Lung (tissue), 17 donors: ENCODE measurements at places on chromosomes 6 and 20. TPM values are rescaled to one million over a fixed set of nuclear protein-coding genes. Genes with fewer than 3 reads are reported as not detected.

EYA4 gene
- polyA plus RNA-seq, result 0.87 TPM

GRCh38 chr6:91816335-91816734 lies 1229.5 kb upstream of the MAP3K7 start:
- DNase-seq, result no peak

PROCR gene
- 14.4 TPM for polyA plus RNA-seq

DNA sequence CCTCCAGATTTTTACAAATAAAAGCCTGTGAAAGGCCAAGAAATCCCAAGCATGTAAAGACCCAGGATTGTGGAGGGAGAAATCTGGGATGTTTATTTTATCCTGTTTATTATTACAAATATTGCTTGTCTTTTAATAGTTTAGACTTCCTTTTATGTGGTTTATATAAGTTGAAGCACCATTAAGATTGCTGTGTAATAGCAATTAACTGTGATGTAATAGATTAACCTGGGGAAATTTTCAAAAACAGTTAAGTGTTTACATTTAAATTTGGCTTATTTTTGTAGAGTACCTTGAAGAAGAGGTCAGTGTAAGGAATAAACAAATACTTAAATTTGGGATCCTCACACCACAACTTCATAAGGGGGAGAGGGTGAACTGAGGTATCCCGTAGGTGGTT lies 27.0 kb downstream of the VAPB start:
- DNase-seq, result peak; percentile 25

DNA sequence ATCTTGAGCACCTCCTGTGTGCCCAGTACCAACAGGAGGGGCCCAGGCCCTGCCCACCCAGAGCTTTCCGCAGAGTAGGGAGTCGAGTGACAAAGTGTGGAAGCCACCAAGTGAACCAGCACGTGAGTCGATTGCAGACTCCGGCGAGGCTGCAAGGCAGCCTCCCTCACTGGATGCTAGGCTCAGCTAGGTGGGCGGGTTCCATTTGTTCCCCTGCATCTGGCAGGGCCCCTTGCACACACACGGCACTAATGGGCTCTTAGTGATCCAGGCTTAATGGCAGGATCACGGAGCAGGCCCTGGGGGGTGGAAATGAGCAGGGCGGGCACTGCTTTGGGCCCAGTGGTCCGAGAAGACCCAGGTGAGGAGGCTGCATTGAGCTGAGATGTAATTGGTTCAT lies 140.4 kb downstream of the PHACTR3 start:
- no peak for DNase-seq

- no peak for DNase-seq
Measured at GRCh38 chr6:100296810-100297544, 167.7 kb downstream of the SIM1 start.

ZKSCAN8 gene
- polyA plus RNA-seq, result 3.9 TPM

- peak; percentile 71 for DNase-seq
Measured at GRCh38 chr6:22113026-22113766, 183.6 kb downstream of the PRL start.

DNA sequence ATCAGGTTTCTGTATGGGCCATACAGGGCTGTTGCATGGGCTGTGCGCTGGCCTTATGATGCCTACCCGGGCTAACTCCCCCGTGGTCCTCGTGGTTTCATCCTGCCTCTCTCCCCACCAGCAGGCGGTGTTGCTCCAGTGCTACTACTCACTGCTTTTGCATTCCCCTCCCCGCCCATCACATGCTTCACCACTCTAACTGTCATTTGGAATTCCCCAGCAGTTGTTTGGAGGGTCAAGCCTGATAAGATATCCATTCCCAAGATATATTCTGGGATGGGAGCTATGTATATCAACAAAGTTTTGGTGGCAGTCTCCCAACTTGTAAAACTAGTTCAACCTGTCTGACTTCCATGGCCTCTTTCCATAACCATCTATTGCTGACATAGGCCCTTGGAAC lies 233.2 kb upstream of the SOX4 start:
- DNase-seq, result no peak

GRCh38 chr6:79138146-79138545 lies 60.1 kb upstream of the PHIP start:
- DNase-seq, result no peak

- no peak for DNase-seq
Measured at GRCh38 chr20:61328911-61329558, 77.0 kb downstream of the CDH4 start.
